Mesenteric fat pad (tissue), 1 donor: ENCODE measurements at places on chromosomes 12 and 14.
A peak's percentile ranks its signal among the peaks of the same experiment; 100 is the strongest.

- DNase-seq, result no peak
These were observed 55.6 kb downstream of the KIF26A start for GRCh38 chr14:104194016-104194415.

DNA sequence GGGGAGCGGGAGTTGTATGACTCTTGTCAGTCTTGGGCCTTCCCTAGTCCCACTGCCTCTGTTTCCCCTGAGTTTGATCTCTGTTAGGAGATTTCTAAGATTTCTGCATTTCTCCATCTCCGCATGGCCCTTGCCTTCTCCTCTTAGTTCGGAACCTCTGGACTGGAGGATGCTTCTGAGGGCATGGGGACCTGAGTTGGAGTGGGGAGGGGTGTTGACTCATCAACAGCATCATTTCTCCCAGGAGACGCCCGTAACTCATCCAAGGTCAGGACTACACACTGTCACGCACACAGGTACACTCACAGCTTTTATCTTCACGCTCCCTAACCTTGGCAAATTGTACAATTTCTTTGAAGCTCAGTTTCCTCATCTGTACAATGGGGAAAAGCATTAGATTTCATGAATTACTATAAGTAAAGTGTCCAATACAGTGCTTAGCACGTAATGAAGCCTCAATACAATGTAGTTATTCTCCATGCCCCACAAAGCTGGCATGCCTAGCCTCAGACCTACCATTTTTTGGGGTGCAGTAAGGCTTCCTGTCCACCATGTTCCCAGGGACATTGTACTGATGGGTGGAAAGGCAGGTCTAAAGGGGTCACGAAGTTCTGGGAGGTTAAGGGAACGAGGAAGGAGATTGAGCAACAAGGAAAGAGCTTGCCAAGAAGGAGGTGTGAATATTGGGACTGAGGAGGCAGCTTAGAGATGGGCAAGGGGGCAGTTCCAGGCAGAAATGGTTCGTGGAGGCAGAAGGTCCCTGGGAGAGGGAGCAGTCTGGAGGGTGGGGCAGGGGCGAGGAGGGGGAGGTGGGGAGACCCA lies 600 bp upstream of the LAG3 start:
- DNase-seq, result no peak

DNA sequence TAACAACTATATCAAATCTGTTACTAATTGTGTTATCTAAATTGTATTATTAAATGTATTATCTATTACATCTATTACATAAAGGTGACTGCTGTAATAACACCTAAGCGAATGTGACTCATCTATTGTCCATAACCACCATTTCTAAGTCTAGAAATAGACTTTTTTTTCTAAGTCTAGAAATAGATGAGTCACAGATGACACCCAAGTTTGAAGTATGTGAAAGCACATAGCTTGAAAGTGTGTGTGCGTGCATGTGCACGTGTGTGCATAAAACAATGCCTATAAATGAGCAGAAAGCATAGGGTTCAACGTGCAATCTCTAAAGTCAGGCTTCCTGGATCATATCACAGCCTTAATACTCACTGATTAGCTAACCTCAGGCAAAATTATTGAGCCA lies 451.3 kb upstream of the USP15 start:
- no peak for DNase-seq

GRCh38 chr12:3035815-3036702 lies 41.1 kb upstream of the TSPAN9 start:
- DNase-seq, result no peak

DNA sequence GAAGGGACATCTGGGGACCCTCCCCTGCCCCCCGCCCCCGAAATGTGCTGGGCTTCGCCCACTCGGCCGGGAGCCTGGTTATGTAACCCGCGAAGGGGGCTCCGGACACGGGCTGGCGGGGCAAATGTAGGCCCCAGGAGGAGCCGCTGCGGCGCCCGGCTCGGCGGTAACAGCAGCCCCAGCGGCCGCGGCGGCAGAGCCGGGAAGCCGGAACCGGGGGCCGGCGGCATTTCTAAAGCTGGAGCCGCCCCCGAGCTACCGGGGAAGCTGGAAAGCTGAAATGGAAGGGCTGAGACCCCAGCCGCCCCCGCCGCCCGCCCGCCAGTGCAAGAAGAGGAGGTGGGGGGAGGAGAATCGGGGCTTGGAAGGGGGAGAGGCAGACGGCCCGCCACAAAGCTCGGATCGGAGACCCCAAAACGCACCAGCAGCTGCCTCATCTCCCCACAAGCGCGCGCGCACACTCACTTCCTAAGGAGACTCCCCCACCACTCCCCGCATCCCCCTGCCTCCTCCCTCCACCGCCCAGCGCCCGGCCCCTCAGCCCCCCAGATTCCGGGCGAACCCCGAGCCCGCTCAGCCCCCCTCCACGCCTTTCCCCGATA lies 1.5 kb downstream of the KDM2B start:
- no peak for DNase-seq

GRCh38 chr12:100733817-100734593 lies 60.6 kb upstream of the ANO4 start:
- DNase-seq, result no peak

DNA sequence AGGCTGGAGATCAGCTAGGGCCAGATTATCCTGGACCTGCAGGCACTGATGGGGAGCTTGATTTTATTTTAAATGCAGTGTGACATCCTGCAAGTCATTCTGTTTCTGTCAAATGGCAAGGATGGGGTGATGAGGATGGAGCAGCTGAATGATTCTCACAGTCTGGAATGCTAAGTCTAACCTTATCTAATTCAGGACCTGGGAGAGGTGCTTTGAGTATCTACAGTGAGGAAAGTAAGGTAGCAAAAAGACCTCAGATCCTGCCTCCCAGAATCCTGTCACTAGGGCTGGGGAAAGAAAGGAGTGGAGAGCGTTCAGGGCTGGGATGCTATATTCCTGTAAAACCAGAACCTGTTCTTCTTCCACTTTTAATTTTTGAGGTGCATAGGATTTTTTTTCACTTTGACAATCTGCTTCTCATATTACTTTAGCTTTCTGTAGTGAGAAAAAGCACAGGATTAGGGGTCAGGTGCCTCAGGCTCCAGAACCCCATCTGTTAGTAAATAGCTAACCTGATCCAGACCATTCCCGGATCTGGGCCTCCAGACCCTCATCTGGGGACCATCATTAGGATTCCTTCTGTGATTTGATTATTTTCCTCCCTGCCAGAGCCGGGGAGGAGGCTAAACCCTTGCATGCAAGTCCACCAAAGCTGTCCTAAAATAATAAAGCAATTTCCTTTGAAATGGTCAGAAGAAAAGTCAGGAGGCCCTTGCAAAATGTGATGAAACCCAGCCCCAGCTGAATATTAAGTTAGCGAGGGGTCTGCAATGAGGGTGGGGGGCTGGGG lies 54.7 kb downstream of the ASCL1 start:
- no peak for DNase-seq

DNA sequence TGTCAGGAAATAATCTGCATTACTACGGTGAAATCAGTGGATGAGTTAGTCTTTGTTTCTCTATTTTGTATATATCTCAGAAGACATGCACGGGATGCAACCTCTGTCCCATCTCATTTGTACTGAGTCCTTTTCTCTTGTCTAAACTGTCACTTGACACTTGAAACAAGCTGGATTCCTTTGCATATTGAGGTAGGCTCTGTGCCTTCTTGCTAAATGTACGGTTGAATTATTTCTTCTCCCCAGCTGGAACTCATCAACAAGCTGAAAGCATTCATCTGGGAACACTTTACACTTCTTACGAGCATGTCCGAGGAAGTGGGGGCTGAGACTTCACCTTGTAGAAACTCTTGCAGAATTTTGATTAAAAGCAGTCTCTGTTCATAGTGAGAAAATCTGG lies 119.5 kb downstream of the VEZT start:
- DNase-seq, result no peak

DNA sequence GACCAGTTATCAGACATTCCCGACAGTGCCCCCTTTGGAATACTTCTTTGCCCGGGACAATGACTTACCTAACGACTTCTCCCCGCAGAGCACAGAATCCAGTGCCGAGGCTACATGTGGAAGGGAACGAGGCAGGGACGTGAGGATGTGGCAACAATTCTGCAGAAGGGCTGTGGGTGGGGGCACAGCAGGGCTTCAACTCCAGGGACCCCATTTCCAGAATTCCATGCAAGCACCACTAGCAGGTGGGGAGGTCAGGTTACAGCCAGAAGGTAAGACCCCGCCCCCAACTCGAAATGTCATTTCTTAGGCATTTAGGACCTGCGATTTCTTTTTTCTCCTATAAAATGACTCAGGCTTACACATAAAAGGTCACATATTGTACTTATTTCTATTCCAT lies 207.9 kb downstream of the TMEM132C start:
- no peak for DNase-seq

DNA sequence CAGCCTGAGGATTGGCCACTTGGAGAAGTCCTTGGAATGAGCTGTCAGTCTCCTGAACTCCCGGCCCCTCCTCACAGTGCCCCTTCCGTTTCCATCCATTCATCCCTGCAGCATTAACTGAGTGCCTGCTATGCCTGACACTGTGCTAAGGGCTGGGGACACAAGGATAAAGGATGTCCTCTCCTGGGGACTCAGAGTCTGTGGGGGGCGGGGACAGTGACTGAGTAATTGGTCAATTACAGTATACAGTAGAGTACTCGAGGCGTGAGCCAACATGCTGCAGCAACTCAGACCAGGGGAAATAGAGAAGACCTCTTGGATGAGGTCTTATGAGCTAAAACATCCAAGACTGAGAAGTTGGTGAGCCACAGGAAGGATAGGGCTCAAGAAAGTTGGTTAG lies 43.4 kb upstream of the PWP1 start:
- peak; percentile 55 for DNase-seq

GRCh38 chr12:96103067-96103644 lies 67.8 kb upstream of the LTA4H start:
- DNase-seq, result no peak

- DNase-seq, result no peak
These were observed 781.4 kb downstream of the NRXN3 start for GRCh38 chr14:78951602-78952001.

GRCh38 chr12:49703647-49704137 lies 3.5 kb downstream of the FMNL3 start:
- no peak for DNase-seq

DNA sequence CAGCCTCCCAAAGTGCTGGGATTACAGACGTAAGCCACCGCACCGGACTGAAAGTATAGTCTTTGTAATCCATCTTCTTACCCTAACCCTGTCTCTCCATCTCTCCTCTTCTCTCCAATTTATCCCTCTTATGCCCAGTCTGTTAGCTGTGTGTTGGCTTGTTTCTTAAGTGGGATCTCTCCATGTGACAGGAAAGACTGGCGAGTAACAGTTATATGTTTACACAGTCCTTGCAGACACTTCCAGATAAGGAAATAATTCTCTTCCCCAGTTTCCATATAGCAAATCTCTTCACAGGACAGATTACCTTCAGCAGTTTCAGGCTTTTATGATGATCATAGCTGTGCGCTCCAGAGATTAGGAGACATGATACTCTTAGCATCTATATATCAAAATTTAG lies 16.0 kb upstream of the DIP2B start:
- no peak for DNase-seq

GRCh38 chr12:77122236-77122635 lies 56.9 kb upstream of the E2F7 start:
- DNase-seq, result no peak

DNA sequence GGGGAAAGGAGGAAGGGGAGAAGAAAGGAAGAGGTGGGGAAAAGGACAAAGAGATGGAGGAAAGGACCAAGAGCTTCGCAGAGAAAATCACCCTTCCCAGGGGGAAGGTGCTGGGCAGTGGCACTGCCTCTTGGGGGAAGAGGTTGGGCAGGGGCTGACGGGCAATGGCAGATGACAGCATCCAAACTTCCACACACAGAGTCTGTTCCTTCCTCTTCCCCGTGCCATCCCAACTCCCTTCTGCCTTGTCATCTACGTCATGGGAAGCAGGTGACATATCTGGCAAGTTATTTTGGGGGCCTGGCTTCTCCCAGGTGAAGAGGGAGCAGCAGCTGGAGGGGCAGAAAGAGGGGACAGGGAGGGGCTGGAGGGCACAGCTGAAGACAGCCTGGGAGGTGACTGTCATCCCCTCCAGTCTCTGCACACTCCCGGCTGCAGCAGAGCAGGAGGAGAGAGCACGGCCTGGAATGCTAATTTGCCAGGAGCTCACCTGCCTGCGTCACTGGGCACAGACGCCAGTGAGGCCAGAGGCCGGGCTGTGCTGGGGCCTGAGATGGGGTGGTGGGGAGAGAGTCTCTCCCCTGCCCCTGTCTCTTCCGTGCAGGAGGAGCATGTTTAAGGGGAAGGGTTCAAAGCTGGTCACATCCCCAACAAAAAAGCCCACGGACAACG lies 43.9 kb upstream of the IQSEC3 start:
- DNase-seq, result no peak

GRCh38 chr14:26867171-26867757 lies 269.4 kb upstream of the NOVA1 start:
- no peak for DNase-seq

DNA sequence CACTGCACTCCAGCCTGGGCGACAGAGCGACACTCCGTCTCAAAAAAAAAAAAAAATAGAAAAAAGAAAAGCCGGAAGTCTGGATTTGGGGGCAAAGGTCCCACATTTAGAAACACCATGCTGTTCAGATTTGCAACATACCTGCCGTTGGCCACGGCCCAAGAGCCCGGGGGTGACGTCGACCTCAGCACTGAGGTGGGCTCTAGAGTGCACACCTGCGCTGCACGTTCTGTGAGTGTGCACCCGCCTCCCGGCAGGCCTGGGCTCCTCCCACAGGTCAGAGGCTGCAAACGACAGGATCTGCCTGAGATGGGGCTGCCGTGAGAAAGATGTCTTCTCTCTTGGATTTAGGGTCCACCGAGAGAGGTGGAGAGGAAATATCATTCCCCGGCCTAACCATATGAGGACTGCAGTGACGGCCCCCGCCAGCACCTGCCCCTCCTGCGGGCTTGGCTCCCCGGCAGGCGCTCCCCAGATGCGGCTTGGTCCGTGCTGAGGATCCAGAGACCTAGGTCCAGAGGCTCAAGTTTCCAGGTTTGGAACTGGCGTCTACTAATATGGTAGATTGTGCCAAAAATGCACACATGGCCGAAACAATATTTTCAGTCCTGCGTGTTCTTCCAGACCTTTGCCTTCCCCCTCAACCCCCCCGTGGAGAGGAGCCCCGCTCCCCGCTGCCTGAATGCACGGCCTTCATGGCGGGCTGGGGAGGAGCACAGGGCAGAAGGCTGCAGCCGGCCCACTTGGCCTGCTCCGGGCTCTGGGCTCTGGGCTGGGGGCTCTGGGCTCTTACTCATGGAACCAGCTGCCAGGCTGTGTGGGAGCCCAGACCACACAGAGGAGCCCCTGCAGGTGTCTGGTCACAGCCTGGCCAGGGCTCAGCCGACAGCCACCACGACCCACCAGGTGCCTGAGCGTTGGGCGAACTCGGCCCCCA lies 58.8 kb upstream of the FBRSL1 start:
- DNase-seq, result no peak
